Activated naive CD4-positive, alpha-beta T cell treated with anti-CD3 and anti-CD28 coated beads, Interleukin-2, amount 10 ng/mL, durations not matched to agents 7 days and 5 days (primary cell): ENCODE measurements at places on chromosomes 5 and 9.

DNA sequence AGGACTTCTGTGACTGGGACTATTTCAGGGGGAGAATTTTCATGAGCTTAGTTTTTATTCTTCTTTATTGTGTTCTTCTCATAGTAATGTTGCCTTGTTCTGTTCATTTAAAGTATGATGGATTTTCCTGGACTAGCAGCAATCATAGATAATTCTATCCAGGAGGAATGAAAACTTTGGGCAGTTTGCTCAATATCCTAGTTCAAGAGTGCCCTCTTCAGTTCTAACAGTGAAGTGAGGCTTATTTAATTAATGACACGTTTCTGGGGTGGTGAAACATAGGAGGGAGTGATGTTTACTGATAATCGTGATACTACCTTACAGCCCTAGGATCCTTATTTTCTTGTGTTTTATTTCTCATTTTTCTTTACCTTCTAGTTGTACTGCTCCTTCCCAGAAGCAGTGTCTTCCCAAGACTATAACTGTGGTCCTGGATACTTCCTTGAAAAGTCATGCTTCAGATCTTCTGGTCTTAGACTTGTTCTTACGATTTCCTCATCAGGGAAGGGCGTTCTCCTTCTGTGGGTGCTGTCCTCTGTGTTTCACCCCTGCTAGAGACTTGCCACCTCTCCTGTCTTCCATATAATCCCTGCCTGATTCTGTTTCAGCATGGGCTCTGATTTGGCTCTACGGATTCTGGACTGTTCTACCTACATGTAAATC lies 57.4 kb downstream of the CFAP95 start:
- no peak for DNase-seq

- DNase-seq, result no peak
These were observed 49.1 kb upstream of the TEK start for GRCh38 chr9:27059907-27060306.

DNA sequence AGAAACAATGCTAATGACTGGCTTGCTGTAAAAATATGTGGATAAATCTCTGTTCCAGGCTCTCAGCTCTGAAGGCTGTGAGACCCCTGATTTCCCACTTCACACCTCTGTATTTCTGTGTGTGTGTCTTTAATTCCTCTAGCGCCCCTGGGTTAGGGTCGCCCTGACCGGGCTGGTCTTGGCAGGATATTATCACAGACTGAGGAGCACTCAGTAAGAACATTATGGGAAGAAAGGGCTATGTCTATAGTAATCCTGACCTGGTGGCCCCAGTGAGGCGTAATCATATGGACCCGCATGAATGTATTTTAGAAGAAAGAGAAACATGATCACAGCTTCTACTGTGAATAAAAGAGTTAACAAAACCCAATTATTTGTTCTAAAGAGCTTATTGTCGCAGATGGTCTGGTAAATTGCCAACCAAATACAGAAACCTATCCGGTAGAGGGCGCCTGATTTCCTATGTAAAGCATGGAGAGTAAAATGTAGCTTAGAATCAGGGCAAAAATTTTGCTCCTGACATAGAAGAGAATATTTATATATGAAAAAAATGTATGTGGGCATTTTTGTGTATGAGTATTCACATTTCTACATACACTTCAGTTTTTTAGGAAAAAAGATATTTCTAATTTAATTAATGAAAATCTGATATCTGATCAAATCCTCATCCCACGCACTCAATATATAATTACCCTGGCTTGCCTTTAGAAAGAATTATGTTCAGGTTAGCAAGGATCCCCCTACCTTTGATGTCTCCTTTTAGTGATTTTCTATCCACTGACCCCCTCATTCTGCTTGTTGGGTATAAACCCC lies 5.8 kb upstream of the IFNA1 start:
- peak; percentile 70 for DNase-seq

DNA sequence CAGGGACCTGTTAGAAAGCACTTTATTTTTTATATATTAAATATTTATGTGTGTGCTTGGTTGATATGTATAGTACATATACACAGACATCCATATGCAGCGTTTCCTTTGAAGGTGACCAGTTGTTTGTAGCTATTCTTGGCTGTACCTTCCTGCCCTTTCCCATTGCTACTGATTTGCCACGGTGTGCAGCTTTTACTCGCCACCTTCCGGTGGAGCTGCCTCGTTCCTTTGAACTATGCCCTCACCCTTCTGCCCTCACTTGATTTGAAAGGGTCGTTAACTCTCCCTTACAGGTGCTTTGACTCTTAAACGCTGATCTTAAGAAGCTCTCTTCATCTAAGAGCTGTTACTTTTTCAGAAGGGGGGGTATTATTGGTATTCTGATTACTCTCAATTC lies 20.5 kb downstream of the RGMB start:
- DNase-seq, result no peak

- no peak for DNase-seq
These were observed 31.8 kb upstream of the FGF1 start for GRCh38 chr5:142717582-142718215.

GRCh38 chr5:177447066-177447610 lies 524 bp downstream of the PRR7 start:
- DNase-seq, result peak; percentile 86

DNA sequence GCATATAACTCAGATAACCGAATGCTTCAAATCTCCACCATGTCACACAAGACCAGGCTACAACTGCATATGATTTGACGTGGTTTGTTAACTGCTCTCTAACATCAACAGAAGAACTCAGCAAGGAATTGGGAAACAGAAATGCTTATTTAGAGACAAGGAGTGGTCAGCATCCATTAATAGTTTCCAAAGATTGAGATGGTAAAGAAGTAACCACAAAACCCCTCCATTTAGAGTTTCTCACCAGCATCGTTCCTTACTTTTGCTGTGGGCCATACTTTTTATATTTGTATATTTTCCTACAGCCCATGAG lies 25.2 kb downstream of the DPYSL3 start:
- no peak for DNase-seq

DNA sequence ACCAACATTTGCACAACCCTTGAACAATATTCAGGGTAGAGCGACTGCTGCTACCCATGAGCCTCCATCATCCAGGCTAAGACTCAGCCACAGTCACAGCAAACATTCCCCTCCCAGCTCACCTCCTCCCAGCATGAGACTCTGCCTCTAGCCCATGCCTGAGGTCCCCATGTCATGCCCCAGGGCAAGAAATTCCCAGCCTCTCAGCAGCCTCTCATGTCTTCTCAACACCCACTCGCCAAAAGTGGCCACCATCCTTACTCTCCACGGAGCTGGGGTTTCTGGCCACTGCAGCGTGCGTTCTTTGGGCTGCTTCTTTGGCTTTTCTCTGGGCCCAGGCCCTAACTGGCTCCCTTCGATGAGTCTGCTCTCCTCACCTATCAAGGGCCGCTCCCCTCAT lies 82.2 kb downstream of the NSUN2 start:
- no peak for DNase-seq

GRCh38 chr9:4297786-4298254 lies 2.0 kb downstream of the GLIS3 start:
- peak; percentile 71 for DNase-seq

GRCh38 chr5:80187421-80188090 lies 68.3 kb downstream of the SERINC5 start:
- no peak for DNase-seq
